ENCODE measurements at places on chromosomes 6 and 20. TPM values are rescaled to one million over a fixed set of nuclear protein-coding genes. Genes with fewer than 3 reads are reported as not detected.
A peak's percentile ranks its signal among the peaks of the same experiment; 100 is the strongest.

GRCh38 chr6:116251568-116252384, 2.1 kb downstream of the TSPYL4 start:
- H3K4me1 ChIP-seq, result peaks cover 41% of the 10 kb centered on the region
- H3K27me3 ChIP-seq, result no peaks in the 10 kb centered on the region
- DNase-seq, result no peak

The RAD21L1 gene
- not detected for total RNA-seq

- no peak for DNase-seq
- no peak overlapping the region for H3K4me3 ChIP-seq
- H3K4me1 ChIP-seq, result no peaks in the 10 kb centered on the region
- no peaks in the 10 kb centered on the region for H3K36me3 ChIP-seq
- no peak overlapping the region for H3K27ac ChIP-seq
These were observed 672.7 kb downstream of the QKI start for GRCh38 chr6:164087211-164087610.

DNA sequence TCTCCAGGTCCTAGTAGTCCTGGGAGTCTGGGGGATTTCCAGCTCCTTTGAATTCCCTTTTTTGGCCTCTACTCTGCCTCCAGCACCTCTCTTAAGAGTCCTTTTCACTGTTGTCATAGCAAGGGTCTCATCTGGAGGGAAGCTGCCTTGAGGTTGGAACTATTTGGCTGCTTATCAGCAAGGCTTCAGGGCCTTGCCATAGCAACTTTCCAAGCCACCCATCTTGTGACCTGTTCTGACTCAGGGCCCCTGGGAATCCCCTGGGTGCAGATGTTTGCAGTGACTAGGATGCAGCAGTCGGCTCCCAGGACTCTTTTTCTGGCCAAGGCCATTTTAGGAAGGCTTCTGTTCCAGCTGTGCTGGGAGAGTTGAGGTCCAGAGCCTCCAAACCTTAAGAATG, 12.4 kb downstream of the PKIG start:
- no peaks in the 10 kb centered on the region for H3K36me3 ChIP-seq
- peaks cover 9% of the 10 kb centered on the region for H3K4me1 ChIP-seq
- no peak overlapping the region for H3K4me3 ChIP-seq

DNA sequence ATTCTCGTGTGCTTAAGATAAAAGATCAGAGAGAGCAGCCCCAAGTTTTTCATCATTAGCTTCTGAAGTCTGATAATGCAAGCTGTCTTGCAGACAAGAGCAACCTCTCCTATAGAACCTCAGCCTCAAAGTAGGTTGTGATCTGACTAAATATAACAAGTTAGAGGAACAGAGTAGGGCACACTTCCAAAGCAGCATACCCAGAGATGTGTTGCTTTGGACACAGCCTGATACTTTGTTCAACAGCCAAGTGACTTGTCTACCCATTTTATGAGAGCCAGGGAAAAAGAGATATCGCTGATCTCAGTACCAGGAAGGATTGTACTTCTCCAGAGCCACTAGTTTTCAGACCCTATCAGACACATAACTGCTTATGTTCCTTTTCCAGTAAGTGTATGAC, 44.2 kb upstream of the OPRM1 start:
- H3K36me3 ChIP-seq, result no peaks in the 10 kb centered on the region
- no peak for DNase-seq
- H3K27me3 ChIP-seq, result no peaks in the 10 kb centered on the region
- no peaks in the 10 kb centered on the region for H3K4me1 ChIP-seq
- H3K27ac ChIP-seq, result no peak overlapping the region

The SNAI1 gene
- 0.42 TPM for total RNA-seq

DNA sequence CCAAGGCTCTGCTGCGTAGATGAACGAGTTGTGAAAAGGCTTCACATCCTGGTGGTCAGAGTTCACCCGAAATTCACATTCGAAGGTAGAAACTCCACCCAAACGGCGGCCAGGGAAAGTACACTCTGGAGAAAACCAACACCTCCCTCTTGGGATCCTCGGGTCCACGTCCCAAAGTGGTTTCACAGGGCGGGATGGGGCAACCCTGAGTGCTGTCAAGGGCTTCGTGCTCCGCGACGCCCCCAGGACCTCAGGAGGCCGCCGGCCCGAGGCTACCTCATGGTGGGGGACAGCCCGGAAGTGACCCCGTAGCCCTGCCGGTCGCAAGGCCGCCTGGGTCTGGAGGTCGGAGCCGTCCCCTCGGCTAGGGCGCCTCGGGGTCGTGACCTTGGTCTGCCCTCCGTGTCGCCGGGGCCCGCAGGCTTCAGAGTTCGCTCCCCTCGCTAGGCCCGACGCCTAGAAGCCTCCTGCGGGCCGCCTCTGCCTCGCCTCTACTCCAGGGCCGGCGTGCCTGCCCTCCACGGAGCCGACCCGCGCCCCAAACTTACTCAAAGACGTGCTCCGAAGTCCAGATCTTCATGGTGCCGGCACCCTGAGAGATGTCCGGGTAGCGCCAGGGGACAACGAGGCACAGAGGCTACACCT, at the start of gene PRELID3B:
PRELID3B (minus strand) TSS at position 636 of the 645 bp plus-strand sequence; CDS start at position 580, 56 bp downstream.
- no peak for DNase-seq
- H3K27me3 ChIP-seq, result no peaks in the 10 kb centered on the region
- peak within 1 kb of the TSS; percentile 89 for H3K27ac ChIP-seq

The FABP7 gene
- not detected for total RNA-seq

GRCh38 chr6:138815797-138816528, 20.1 kb downstream of the ECT2L start:
- H3K27me3 ChIP-seq, result no peaks in the 10 kb centered on the region
- no peak overlapping the region for H3K4me3 ChIP-seq
- H3K36me3 ChIP-seq, result no peaks in the 10 kb centered on the region
- DNase-seq, result no peak
- H3K4me1 ChIP-seq, result no peaks in the 10 kb centered on the region

The VSX1 gene
- not detected for total RNA-seq

- H3K27ac ChIP-seq, result no peak overlapping the region
- no peaks in the 10 kb centered on the region for H3K27me3 ChIP-seq
- H3K36me3 ChIP-seq, result no peaks in the 10 kb centered on the region
These were observed 213.5 kb upstream of the SULF2 start for GRCh38 chr20:47998736-47999135.

Measured in CD8-positive, alpha-beta memory T cell (primary cell).